ENCODE measurements at places on chromosomes 1 and 21. TPM values are rescaled to one million over a fixed set of nuclear protein-coding genes. Genes with fewer than 3 reads are reported as not detected.

Gene ST6GALNAC5
- not detected for total RNA-seq

Gene FBXO42
- 24.3 TPM for total RNA-seq

Gene DNALI1
- 0.60 TPM for total RNA-seq

Gene ILDR2
- total RNA-seq: 0.22 TPM

Gene IL20
- total RNA-seq: not detected

Gene RIPPLY3
- not detected for total RNA-seq

Gene ANKRD35
- total RNA-seq: not detected

Gene ETNK2
- total RNA-seq: 5.2 TPM

Gene RNU1-1
- 3,916 TPM for total RNA-seq

Gene RPTN
- not detected for total RNA-seq

Gene S100A9
- total RNA-seq: 2.8 TPM

Gene AQP10
- total RNA-seq: not detected

Gene ATP5IF1
- 120 TPM for total RNA-seq

Gene LORICRIN
- not detected for total RNA-seq

Gene RGSL1
- total RNA-seq: not detected

Gene PIGP
- 19.9 TPM for total RNA-seq

Gene CD48
- 276 TPM for total RNA-seq

Gene MFAP2
- total RNA-seq: not detected

Gene RNU1-2
- total RNA-seq: 3,916 TPM

Gene CCDC190
- total RNA-seq: not detected

Gene CD46
- total RNA-seq: 225 TPM

Gene DYNLT4
- 2.1 TPM for total RNA-seq

Gene RGS13
- not detected for total RNA-seq

Gene SPRR1A
- total RNA-seq: not detected

Gene ACTN2
- 0.36 TPM for total RNA-seq

Gene SH2D1B
- total RNA-seq: 0.19 TPM

Gene RAB3B
- 0.05 TPM for total RNA-seq

Gene DENND2C
- total RNA-seq: 2.3 TPM

Gene LRRC42
- 9.8 TPM for total RNA-seq

Gene OLIG2
- not detected for total RNA-seq

Gene PFKL
- 115 TPM for total RNA-seq

Gene OR14C36
- total RNA-seq: not detected
